ENCODE measurements at places on chromosomes 4 and X.

- DNase-seq = peak; percentile 66
Measured at GRCh38 chr4:185219551-185220344, 10.3 kb downstream of the SNX25 start.

DNA sequence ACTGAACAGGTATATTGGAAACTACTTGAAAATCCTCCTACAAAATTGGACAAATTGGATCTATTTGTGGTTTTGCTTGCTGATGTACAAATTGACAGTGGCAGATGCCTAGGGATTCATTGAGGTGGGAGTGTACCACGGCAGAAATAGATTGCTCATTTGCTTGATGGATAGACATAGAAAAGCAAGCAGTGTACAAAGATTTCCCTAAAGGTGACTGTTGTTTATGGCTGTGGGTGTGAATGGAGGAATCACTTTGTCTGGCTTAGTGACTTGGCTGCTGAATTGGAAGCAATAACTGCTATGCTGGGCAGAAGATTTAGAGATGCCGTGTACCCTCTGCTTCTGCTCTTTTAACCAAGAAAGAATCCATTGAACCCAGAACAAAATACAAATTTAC is 191.0 kb upstream of the GRID2 start:
- no peak for DNase-seq

DNA sequence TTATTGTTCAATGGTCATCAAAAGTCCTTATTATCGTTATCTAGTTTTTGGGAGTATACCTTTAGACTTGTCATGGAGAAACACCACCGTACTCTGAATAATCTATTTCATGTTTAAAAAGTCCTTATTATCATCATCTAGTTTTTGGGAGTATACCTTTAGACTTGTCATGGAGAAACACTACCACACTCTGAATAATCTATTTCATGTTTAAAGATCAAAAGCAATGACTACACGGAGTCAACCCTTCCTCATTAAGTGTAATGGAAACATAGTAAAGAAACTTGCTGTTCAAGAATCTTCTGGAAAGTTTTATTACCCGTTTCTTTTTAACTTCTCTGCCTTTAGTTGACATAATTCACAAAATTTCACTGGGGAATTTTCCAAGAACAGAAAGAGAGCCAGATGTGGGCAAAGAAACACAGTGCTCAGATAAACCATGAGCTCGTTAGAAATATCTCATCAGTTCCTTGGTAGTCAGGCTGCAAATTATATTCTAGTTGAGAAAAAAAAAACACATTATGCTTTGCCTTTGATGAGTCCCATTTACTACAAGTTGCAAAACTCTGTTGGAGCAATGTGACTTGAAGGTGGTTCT is 158.8 kb downstream of the AFAP1 start:
- DNase-seq = no peak

- DNase-seq = no peak
Measured at GRCh38 chr4:165382640-165383039, 3.8 kb downstream of the CPE start.

DNA sequence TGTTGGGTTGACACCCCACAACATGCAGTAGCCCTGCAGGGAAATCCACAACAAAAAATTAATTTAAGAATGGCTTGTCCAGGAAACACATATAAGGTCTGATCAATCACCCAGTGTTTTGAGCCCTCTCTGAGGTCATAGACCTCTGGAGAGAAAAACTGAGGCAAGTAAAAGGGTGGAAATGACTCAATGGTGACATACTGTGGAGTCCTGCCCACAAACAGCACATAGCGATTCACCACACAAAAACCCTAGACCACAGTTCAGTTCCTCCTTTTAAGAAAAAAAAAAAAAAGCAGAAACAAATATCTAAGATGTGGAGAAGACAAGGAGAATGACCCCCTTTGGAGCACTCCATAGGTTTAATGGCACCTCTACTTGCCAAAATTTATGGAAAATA is 2691.0 kb downstream of the PCDH7 start:
- DNase-seq = no peak

GRCh38 chr4:167964766-167965373 is 127.5 kb upstream of the ANXA10 start:
- DNase-seq = no peak

- no peak for DNase-seq
Measured at GRCh38 chr4:181293014-181293413, 950.2 kb upstream of the TENM3 start.

DNA sequence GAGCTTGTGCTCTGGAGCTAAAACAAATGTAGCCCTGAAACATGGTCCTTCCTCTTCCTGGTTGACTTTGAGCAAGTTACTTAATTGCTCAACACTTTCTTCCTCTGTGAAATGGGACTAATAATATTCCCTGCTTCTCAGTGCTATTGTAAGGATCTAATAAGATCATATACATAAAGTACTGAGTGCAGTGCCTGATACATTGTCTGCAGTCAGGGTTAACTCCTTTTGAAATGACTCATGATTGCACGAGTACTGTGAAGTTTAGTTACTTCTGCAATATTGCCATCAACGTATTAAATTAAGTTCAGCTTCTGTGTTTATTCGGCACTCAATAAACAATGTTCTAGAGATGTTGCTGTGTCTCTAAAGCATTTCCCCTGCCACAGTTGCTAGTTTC is 91.8 kb upstream of the HPRT1 start:
- DNase-seq = no peak

Data from HAP-1 (cell line).